Fibroblast of skin of right biceps (primary cell): ENCODE measurements at places on chromosomes 13 and 19.
A peak's percentile ranks its signal among the peaks of the same experiment; 100 is the strongest.

GRCh38 chr13:24630851-24631620, 49.2 kb upstream of the ATP12A start:
- no peak for DNase-seq

- no peak for DNase-seq
Observed at GRCh38 chr13:50340551-50341287, 325.5 kb downstream of the KCNRG start.

GRCh38 chr13:100940658-100941057, 266.1 kb upstream of the TMTC4 start:
- DNase-seq, result no peak

DNA sequence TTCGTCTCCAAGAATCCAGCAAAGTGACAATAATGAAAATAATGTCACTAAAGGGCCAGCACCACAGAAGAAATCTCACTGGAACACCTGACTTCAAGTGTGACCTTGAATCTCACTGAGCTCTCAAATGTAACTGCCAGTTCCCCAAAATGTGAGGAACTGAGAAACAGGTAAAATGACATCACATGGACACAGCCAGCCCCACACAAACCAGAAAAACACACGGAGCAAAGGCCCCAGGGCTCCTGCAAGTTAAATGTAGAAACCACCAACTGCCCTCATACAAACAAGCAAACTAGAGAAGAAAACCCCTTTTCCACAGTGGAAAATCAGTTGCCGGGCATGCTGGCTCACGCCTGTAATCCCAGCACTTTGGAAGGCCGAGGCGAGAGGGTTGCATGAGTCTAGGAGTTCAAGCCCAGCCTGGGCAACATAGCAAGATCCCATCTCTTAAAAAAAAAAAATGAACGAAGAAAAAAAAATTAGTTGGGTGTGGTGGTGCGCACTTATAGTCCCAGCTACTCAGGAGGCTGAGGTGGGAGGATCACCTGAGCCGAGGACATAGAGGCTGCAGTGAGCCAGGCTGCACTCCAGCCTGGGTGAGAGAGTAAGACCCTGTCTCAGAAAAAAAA, 8.7 kb upstream of the KANK2 start:
- DNase-seq, result no peak

DNA sequence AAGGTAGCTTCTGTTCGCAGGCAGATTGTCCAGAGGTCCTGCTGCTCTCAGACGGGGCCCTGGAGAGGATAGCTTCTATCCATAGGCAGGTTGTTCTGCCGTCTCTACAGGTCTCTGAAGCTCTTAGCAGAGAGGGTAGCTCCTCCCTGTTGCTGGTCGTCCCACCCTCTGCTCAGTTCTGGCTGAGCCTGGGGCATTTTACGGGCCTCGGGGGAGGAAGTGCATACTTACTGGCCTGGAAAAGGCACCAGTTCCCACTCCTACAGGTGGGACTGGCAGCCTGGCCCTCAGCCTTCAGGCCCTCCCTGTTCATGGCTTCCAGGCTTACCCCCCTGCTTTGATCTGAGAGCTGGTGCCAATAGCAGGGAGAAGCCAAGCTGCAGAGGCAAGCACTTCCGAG, 42.3 kb downstream of the USPL1 start:
- DNase-seq, result no peak

DNA sequence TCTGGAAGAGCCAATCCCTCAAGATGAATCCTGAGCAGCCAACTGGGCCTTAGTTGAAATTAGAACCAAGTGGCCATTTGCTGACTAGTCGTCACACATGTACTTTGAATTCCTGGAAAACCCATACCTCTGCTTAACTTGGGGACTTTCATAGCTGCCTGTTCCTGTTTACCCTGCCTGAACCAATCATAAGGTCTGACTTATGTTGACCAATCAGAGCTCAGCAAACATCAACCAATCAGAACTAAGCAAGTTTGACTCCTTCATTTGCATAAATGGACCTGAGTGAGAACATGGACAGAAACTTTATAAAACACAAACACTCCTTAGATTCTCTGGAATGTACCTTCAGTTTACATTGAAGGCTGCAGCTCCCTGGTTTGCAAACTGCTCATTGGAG, 50.8 kb downstream of the LATS2 start:
- DNase-seq, result peak; percentile 35

GRCh38 chr19:1863328-1863637, at the start of gene KLF16:
Gene KLF16, minus strand, starts transcription at chr19:1863579. Its CDS starts 82 bp downstream, at chr19:1863497.
- no peak for DNase-seq

GRCh38 chr13:44146138-44146537, 227.5 kb upstream of the SERP2 start:
- DNase-seq, result no peak

DNA sequence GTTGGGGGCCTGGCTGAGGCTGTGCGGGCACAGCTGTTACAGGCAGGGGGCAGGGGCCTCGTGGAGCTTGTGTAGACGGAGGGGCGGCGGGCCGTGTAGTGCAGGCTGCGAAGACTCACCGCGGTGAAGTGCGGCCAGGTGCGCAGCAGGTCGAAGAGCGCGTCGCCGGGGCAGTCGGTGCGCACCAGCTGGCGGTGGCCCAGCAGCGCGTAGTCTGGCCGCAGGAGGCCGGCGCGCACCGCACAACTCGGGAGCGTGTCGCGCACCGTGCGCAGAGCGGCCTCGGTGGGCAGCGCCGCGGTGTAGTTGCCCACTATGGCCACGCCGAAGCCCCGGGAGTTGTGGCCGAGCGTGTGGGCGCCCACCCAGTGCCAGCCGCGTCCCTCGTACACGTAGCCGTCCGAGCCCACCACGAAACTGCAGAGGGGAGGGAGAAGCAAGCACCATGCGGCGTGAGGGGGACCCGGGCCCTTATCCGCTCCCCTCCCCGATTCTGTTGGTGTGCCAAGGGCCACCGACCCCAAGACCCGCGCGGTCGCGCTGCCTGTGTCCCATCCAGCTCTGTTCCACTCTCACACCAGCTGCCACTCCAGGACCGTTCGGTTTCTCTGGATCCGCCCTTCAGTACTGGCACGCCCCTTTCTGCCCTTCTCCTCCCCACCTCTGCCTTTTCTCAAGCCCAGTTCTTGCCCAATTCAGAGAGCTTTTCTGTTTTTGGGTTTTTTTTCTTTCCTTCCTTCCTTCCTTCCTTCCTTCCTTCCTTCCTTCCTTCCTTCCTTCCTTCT, 5.4 kb upstream of the RASAL3 start:
- DNase-seq, result no peak

DNA sequence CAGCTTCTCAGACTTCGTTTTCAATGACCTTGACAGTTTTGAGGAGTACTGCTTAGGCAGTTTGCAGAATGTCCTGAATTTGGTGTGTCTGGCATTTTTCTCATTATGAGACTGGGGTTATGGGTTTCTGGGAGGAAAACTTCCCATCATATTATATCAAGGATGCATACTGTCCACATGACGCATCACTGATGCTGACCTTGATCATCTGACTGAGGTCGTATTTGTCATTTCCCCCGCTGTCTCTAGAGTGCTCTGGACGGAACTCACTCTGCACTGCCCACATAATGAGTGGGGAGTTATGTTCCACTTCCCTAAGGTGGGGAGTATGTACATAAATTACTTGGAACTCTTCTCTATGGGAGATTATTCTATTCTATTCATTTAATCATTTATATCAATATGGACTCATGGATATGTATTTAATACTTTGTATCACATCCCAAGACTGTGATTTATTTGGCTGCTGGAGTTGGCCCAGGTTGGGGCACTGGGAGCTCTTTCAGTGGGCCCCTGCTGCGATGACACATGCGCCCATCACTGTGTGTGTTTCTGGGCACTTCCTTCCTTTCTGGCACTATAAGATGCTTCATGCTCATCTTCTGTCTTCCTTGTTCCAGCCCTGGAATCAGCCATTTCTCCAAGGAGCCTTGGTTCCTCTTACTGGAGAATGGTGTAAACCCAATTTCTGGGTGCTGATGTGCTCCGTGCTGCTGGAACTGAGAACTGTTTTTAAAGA, 138.6 kb downstream of the MIPEP start:
- DNase-seq, result no peak

DNA sequence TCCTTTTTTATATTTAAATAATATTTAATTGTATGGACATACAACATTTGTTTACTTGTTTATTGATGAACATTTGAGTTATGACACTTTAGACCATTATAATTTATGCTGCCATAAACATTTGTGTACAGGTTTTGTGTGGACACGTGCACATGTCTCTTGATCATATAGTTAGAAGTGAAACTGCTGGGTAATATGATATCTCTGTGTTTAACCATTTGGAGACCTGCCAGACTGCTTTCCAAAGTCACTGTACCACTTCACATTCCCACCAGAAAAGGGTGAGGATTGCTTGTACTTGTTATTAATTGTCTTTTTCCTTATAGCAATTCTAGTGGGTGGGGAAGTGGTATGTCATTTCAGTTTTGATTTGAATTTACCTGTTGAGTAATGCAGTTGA, 145.6 kb upstream of the KLHL1 start:
- DNase-seq, result no peak

DNA sequence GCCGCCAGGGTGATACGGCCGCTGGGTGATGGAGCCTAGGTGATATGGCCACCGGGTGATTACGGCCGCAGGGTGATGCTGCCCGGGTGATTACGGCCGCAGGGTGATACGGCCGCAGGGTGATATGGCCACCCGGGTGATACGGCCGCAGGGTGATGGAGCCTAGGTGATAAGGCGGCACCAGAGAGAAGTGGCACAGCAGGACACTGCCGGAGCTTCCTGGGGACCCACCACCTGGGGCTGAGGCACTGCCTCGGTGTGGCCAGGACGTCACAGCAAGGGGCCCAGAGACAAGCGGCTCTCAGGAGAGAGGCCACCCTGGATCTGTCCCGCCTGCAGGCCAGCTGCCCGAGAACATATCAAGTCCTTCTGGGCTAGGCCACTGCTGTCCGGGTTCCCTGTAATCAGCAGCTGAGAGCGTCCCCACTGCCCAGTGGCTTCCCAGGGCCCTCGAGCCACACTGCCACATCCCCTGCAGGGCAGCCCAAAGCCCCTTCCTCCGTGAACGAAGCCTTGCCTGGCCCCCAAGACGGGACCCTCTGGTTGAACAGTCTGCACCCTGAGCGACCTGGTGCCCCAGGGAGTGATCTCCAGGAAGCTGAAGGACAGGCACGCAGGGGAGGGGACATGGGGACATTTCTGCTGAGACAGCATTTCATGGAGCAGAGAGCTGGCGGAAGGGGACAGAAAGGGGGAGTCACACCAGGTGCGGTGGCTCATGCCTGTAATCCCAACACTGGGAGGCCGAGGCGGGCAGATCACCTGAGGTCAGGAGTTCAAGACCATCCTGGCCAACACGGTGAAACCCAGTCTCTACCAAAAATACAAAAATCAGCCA, 22.1 kb downstream of the ZNF787 start:
- no peak for DNase-seq

GRCh38 chr19:18063463-18063862, 23.3 kb downstream of the IL12RB1 start:
- DNase-seq, result no peak

DNA sequence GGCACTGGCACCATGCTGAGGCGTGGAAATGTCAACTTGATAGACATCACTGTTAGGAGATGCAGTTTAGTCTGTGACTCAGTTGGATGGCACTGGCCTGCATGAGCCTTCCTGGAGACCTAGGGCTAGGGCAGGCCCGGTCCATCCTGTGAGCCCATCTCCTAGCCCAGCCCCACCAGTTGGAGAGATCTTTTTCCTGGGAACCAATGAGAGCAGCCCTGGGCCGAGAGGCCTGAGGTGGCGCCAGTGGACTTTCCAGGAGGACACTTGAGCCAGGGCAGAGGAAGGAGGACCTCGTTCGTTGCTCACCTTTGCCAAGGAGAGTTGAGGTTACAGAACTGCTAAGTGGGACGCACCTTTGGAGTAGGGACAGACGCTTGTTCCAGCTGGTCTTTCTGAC, 100.5 kb upstream of the TEX29 start:
- no peak for DNase-seq

- DNase-seq, result no peak
Observed at GRCh38 chr19:1474765-1475351, 4.2 kb downstream of the C19orf25 start.

GRCh38 chr13:71249011-71249410, 618.0 kb downstream of the DACH1 start:
- DNase-seq, result no peak

- no peak for DNase-seq
Observed at GRCh38 chr13:71493189-71493588, 373.8 kb downstream of the DACH1 start.

GRCh38 chr19:44927746-44928145, 13.3 kb downstream of the APOC1 start:
- DNase-seq, result peak; percentile 63

DNA sequence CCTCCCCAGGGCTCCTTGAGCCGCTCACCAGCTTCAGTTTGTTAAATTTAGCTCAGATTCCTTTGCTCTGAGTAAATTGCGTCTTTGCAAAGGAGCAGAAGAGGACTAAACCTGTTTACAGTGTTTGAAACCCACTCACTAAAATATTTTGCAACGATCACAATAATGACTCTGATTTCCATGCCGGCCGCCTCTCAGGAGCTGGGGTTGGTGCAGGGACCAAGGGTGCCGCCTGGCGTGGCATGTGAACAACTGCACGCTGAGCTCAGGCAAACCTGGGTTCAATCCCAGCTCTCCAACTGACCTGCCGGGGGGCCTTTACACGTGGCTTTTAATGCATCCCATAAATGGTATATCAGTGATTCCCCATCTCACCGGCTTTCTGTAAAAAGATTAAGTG, 68.7 kb upstream of the CACNA1A start:
- DNase-seq, result peak; percentile 13

- peak; percentile 72 for DNase-seq
Observed at GRCh38 chr13:43905435-43906031, 25.8 kb downstream of the LACC1 start.

DNA sequence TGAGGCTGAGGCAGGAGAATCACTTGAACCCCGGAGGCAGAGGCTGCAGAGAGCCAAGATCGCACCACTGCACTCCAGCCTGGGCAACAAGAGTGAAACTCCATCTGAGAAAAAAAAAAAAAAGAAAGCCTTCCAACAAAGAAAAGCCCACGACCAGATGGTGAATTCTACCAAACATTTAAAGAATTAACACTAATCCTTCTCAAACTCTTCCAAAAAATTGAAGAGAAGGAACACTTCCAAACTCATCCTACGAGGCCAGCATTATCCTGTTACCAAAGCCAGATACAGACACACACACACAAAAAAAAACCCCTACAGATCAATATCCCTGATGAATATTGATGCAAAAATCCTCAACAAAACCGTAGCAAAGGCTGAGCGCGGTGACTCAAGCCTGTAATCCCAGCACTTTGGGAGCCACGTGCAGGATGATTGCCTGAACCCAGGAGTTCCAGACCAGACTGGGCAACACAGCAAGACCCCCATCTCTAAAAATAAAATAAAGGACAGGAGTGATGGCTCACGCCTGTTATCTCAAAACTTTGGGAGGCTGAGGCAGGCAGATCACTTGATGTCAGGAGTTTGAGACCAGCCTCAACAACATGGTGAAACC, 6.2 kb upstream of the EVI5L start:
- DNase-seq, result no peak

- no peak for DNase-seq
Observed at GRCh38 chr19:12759686-12760085, 8.1 kb downstream of the BEST2 start.
